ENCODE measurements at places on chromosomes 2 and 18.

DNA sequence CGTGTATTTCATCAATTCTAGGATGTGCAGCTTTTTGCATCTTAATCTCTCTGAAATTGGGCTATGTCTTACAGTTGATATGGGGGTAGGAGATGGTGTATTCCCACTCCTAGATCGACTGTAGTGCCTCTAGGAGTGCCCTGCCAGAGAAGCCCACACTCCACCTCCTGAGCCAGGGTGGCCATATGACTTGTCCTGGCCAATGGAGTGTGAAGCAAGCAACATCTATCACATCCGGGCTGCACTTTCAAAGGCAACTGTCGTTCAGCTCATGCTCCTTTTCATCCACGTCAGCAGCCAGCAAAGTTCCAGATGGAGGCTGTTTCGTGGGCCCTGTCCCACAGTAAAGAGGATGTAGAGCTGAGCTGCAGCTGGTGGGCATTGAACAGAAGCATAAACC is 149.4 kb upstream of the SLC1A4 start:
- DNase-seq, result no peak

DNA sequence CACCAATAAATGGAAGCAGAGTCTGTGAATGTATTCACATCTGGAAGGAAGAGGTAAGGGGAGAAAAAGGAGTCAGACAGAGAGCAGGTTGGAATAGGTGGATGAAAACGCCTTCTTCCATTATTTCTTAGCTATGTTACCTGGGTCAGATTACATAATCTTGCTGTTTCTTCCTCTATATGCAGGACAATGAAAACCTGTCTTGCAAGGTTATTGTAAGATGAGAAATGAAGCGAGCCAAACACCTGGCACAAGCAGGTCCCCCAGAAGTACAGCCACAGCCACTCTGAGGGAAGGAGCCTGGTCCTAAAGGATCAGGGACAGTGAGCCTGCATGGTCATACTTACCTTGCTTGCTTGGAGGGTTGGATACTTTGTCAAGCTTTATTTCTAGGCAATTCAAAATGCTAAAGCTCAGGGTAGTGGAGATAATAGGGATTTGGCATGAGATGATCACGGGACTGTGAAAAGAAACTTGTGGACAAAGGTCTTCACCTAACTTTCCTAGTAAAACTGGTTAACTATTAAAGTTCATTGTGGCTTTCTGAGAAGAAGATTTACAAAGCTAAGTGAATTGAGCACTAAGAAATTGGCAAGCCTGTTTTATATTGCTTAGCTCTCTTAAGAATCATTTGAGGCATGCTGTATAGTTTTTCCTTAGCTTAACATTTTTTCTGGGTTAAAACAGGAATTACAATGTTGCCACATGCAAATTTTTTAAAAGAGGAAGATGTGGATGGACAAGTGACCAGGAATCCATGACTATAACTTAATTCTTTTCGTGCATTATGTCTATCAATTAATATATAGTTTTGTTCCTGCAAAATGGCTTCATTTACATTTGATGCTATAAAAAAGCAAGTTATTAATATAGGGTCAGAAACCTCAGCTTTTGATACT is 15.7 kb upstream of the PLA2R1 start:
- no peak for DNase-seq

DNA sequence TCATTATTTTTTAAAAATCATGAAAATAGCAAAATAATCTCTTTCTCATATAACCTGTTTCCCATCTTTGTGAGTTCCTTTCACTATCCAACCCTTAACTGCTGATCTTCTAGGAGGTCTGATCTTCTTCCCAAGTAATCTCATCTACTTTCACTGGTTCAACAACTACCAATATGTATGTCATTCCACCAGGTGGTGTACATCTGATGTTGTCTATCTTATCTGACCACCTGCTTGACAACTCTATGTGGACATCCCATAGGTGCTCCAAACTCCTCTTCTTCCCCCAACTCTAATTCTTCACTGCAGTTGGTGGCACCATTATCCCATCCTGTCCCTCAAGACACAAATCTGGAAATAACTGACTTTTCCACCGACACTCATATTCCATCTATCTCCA is 62.5 kb downstream of the FAM228A start:
- no peak for DNase-seq

GRCh38 chr2:44778221-44778654 is 163.3 kb upstream of the SIX3 start:
- no peak for DNase-seq

DNA sequence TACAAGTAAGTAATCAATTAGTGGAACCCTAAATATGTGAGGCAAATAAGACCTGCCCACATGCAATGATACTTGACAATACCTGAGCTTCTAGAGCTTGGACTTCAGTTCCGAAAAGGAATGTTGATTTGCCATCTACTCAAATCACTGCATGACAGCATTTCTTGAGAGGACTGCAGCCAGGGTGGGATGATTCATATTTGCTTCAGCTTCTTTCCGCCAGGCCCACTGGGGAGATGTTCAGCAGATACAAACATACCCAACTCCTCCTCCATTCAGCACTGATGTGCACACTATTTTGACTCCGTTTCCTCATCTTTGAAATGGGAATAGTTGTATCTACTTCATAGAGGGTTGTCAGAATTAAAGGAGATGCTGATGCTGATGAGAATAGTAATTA is 28.8 kb upstream of the TMEM177 start:
- DNase-seq, result no peak

DNA sequence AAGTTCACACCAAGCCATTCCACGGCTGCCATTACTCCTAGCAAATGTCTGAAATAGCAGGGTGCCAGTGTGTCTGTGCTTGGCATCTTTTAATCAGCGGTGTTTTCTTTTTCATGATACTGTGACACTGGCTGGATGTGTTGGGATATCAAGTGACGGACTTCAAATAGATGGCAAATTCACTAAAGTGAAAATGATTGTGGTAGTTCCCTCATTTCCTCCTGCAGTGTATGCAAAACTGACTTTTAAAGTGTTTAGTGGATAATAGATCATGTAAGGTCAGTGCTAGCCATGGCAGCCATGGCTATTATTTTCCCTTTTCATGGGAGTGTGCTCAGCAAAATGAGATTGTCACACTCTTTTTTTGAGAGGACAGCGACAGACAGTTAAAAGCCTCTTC is 261.5 kb upstream of the SIX3 start:
- no peak for DNase-seq

GRCh38 chr2:121721926-121722325 is 14.7 kb downstream of the NIFK start:
- DNase-seq, result no peak

DNA sequence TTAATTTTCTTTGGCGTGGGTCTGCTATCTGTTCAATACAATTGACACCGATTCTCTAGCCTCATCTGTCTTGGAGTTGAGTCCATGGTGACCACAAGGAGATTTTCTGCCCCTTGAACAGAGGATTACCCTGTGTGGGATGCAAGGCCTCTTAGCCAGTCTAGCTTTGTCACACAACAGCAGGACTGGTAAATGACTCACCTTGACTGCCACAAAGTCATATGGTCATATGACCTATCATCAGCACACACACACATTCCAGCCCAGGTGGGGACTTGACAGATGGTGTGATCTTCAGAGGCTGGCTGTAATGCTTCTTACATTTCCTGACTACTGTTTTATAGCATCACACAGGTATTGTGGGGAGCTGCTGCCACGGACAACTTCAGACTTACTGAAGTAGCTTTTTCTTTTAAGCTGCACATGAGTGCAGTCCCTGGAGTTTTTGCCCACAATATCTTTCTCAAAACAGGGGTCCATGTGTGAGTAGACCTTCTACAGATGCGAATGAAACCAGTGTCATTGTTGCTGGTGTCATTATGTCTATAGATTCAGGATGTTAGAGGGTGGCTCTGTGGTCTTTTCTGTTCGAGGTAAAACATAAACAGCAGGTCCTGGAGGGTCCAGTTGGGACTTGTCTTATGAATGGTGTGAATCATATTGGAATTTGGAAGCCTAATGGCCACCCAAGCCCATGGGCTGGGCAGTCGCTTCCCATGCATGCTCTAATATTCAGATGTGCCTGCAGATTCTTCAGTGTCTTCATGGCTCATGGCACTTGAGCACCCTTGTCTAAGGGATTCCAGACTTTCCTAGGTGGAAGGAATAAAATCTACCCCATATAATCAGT is 18.6 kb upstream of the ACOXL start:
- DNase-seq, result no peak
